Activated CD4-positive, alpha-beta memory T cell treated with anti-CD3 and anti-CD28 coated beads, Interleukin-2, amount 10 ng/mL, durations not matched to agents 7 days and 5 days (primary cell): ENCODE measurements at places on chromosomes 1 and 21.

DNA sequence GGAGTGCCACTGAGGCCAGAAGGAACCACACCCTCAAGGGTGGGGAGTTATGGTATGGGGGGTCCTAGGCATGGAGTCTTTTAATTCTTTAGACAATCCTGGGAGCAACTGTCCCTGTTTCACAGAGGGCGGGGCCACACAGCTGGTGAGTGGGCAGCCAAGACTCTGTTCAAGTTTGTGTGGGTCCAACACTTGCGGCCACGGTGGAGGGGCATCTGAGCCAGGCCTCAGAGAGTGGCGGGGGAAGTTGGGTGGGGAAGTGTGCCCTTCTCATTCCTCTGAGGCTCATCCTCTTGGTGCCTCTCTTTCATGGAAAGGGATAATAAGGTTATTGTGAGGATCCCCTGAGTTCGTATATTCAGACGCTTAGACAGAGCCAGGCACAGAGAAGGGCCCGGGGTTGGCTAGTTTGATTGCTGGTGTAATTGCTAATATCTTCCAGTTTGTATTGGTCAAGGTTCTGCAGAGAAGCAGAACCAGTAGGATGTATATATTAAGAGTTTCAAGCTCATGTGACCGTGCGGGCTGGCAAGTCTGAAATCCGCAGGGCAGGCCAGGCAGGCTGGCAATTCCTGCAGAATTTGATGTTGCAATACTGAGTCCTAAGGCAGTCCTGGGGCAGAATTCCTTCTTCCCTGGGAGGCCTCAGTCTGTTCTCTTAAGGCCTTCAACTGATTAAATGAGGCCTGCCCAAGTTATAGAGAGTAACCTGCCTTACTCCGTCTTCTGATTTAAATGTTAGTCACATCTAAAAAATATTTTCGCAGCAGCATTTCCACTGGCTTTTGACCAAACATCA, 15.9 kb downstream of the PCSK9 start:
- no peak for DNase-seq

- DNase-seq = no peak
Measured at GRCh38 chr1:212628813-212629415, 20.4 kb downstream of the ATF3 start.

DNA sequence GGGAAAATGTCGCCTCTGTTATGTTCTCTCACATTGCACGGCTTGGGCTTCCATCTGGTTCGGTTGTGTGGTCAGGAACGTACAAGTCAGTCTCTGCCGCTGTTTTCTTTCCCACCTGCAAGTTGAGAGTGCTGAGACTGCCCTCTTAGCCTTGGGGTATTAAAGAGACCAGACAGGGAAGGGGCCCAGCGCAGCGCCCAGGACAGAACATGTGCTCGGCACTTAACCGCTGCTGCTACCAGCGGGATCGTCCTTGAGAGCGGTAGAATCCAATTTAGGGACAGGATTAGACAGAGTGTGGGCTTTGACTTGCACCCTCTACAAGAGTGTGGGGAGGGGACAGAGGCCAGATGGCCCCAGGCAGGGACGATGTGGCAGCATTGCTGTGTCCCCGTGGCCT, 17.7 kb upstream of the AGPAT3 start:
- DNase-seq = no peak

DNA sequence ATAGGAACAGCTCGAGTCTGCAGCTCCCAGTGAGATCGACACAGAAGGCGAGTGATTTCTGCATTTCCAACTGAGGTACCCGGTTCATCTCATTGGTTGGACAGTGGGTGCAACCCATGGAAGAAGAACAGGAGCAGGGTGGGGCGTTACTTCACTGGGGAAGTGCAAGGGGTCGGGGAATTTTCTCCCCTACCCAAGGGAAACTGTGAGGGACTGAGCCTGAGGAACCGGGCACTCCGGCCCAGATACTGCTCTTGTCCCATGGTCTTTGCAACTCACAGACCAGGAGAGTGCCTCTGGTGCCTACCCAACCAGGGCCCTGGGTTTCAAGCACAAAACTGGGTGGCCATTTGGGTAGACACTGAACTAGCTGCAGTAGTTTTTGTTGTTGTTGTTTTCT, 307.1 kb downstream of the AMY1C start:
- DNase-seq = no peak

DNA sequence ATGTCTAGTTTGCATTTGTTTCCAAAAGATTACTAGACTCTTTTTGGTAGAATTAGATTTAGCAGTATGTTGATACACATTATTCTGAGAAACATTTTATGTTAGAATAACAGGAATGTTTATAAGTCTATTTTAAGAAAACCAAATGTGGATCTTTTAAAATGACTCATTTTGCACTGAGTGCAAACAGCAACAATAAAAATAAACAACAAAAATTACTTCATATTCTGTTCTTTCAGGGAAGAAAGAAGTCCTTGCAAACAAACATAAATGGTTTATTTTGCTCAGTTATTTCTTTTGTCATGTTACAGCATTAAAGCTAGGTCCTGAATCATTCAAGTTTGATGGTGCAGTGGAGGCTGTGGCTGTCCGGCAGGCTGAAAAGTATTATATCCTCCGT, 106.8 kb upstream of the TENT5C start:
- no peak for DNase-seq

DNA sequence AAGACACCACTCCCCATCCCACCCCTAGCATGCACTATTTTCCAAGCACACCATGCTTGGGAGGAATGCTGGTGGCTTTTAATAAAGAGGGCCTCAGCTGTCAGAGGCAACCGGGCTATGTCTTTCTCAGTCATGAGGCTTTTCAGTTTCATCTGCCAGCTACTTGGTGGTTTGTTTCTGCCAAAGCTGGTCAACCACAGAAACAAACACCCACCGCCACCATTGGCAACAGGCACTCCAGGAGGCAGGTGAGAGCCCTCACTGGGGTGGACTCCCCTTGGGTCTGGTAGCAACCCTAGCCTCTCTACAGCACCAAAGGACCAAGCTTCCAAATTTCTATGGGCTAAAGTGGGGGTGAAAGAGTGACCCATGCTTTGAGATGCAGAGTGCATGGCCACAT, 54.3 kb upstream of the CD1D start:
- no peak for DNase-seq

DNA sequence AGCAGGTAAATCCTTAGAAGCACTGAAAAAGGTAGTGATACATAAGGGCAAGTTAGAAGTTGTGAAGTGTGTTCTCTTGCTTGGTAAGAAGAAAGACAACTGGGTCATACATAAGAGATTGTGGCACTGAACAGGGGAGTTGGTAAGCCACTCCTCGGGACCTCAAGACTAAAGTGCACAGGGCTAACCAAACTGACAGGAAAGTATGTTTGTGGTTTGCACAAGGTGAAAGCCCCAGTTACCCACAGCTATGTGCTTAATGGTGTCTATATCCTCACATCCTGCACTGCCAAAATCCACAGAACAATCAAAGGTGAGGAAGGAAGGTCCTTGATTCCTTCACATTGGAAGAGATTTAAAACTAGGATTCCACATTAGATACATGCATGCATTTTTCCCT, 276.5 kb downstream of the DNM3 start:
- peak; percentile 64 for DNase-seq

DNA sequence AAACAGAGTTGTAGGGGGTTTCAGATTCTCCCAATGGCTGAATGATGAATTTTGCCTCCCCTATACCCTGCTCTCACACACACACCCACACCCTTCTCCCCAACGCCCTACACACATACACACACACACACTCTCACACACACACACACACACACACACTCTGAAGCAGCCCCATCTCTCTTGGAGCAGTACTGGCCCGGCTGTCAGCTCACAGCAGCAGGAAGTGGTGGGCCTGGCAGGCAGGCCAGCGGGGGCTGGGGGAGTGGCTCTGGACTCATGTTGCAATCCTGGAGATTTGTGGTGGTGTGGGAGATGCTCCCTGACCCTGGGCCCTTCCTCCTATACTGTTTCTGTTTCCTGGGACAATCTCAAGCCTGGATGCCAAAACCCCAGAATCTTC, 2.2 kb downstream of the IKBKE start:
- DNase-seq = peak; percentile 51

DNA sequence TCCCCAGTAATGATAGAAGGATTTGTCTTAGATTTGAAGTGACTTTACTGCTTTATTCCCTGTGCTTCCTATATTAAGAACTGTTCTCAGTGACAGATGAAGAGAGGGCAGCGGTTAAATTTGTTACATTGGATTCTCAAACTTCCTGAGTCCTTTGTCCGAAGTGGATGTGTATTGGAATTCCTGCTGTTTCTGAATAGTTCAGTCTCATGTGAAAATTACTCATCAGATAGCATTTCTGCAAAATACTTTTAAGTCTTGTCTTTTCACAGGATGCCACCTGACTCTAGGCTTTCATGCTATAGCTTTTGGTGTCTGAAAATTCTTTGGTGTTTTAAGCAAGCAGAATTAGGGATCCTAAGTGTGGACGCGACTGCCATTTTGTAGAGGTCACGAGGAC, 83.6 kb downstream of the PRDM2 start:
- no peak for DNase-seq

- DNase-seq = no peak
Measured at GRCh38 chr1:201264072-201264471, 19.2 kb upstream of the PKP1 start.

DNA sequence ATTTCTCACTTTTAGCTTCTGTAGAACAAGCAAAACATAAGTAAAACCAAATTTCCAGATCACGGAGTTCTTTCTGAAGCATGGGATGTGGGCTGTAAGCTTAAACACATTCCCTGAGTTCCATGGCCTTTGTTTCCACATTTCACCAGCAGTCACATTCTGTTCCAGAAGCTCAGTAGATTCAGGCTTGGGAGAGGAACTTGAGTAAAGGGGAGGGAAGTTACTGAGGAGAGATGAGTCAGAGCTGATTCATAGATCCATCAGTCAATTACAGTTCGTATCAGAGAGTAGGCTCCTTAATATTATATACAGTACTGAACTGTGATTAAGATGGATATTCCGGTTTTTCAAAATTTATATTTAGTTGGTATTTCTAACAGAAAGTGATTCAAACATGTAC, 614.3 kb downstream of the NCAM2 start:
- DNase-seq = no peak

DNA sequence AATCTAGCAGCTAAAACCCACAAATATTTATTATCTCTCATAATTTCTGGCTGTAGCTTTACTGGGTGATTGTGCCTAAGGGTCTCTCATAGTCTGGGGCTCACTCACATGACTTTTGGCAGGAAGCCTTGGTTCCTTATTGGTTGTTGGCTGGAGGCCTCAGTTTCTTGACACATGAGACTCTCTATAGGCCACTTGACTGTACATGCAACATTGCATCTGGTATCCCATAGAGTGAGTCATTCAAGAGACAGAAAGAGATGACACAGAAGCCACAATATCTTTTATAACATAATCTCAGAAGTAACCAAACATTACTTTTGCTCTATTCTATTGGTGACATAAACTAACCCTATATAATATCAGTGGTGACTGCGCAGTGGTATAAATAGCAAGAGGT, 128.5 kb upstream of the HNRNPU start:
- no peak for DNase-seq
